ENCODE measurements at places on chromosomes 5 and 9.
A peak's percentile ranks its signal among the peaks of the same experiment; 100 is the strongest.

DNA sequence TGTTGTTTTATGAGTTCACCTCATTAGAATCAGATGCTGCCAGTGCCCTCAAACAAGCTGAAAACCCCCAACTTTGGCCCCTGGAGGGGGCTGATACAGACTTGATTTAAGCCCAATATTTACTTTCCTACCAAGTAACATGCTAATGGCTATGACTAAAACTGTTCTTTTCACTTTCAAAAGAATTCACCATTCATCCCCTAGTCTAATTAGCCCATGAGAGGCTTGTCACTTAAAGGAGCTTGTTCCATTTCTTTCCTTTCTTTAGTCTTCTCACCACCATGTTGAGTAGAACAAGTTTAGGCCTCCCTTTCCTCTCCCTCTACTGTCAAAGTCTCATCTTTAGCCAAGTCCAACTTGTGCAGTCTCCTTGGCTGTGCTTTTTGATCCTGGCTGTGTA, 50.4 kb downstream of the EPB41L4B start:
- DNase-seq = no peak

GRCh38 chr5:33712664-33713063, 179.1 kb downstream of the ADAMTS12 start:
- DNase-seq = no peak

- DNase-seq = no peak
Measured at GRCh38 chr9:133989625-133990365, 2.3 kb downstream of the VAV2 start.

DNA sequence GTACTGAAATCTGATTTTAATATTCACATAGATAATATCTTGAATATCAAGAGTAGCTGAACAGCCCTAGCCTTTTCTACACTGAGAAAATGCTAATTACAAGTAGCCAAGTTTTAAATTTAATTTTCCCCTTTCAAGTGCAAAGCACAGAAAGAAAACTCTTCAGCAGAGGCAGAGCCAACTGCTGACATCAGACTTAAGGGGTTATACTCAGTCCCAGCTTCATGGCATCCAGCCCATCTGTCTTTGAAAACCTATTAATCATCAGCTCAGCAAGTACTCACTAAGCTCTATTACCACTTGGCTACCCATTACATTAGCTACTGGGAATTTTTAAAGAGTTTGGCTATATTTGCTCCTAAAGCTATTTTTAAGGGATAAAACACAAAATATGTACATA, 220.5 kb downstream of the SLC12A2 start:
- no peak for DNase-seq

- DNase-seq = no peak
Measured at GRCh38 chr5:157747766-157748700, 4.5 kb downstream of the LSM11 start.

DNA sequence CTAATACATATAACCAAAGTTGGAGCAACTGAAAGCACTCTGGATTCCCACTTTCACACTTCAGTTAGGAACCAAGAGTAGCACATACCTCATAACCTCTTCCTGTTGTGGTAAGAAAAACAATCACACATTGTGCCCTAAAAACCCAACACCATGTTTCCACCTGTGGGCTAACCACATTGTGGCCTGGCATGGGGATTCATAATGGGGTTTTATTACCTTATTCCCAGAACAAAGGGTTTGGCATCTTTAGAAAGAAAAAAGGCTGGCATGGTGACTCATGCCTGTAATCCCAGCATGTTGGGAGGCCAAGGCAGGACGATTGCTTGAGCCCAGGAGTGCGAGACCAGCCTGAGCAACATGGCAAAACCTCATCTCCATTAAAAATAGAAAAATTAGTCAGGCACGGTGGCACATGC, 60.6 kb downstream of the HSD17B3 start:
- DNase-seq = no peak

DNA sequence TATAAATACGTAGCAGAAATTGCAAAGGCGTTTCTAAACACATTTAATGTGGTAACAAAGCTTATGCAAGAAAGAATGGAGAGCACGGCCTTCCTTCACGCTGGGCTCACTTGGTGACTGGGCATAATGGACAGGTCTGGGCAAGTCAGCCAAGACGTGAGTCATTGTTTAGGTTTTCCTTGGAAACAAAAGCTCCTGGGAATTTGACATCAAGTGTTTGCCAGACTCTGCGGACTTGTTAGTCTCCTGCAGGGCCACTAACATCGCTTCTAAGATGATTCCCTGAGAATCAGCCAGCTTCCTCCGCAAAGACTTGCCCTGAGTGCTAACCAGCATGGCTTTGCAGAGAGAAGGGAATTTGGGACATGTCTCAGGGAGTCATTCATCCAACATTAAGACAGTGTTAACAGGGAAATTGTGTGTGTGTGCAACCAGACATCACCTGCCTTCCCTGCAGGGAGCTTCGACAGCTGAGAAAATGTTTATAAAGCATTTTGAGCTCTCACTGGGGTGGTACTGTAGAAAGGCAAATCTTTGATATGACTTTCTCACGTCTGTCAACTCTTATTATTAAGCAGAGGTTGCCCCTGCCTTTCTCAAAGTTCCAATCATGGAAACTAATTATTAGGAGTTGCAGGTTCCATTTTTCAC, 182.5 kb downstream of the NTRK2 start:
- peak; percentile 87 for DNase-seq

GRCh38 chr5:127909066-127909465, 174.5 kb upstream of the SLC12A2 start:
- peak; percentile 51 for DNase-seq

DNA sequence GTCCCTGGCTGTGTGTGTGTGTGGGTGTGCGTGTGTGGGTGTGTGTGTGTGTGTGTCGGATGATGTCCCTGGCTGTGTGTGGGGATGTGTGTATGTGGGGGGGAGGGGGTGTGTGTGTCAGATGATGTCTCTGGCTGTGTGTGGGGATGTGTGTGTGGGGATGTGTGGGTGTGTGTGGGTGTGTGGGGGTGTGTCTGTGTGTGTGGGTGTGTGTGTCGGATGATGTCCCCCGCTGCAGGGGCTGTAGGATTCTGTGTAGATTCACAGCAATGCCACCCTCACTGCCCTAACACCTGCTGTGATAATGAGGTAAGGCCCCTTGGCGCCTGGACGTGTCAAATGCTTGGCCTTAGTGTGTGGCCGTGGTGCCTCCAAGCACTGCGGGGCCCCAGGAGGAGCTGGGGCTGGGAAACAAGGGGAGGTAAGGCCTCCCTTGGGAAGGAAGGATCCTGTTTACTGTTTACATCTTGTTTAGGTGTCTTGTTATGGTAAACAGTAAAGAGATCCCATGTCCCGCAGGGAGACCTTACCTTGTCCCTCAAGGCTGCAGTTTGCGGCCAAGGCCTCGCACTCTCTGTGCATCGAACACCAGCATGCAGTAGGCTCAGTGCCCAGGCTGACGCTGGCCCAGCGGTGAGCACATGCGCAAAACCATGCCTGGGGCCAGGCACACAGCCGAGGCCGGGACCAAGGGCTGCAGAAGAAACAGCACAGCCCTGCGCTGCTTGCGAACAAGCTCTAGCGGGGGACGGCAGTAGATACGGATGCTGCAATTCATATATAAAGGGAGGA, 24.1 kb downstream of the AHRR start:
- DNase-seq = no peak

DNA sequence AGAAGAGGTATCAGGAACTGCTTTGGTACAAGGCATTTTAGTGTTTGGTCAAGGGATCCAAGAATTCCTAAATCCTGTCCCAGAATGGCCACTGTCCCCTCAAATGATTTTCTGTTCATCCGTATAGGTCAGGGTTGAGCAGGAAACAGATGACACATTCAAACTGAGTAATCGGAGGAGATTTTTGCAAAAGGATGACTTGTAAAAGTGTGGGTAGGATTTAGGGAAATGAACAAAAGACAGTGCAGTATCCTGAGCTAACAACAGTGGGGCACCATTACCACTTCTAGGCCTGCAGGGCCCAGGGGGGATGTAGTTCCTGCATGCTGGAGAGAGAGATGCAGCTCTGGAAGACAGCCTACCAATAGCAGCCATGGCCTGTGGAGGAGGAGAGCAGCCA, 290.1 kb downstream of the ZSWIM6 start:
- no peak for DNase-seq

GRCh38 chr5:135340568-135340967, 58.5 kb downstream of the MACROH2A1 start:
- DNase-seq = no peak

DNA sequence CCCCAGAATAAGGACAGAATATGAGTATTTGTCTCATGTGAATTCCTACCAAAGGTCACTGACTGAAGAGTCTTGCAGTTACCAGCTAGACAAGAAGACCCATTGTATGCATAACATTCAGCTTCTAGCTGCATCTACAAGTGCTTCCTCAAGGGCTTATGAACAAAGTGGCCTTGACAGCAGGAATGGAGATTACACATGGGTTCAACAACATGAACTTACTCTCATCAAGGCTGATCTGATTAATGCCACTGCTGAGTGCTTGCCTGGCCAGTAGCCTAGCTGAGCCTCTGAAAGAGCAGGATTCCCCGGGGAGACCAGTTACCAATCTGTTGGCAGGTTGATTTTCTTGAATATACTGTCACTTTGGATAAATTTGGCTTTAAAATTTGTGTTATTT, 76.7 kb upstream of the CHD1 start:
- DNase-seq = no peak

DNA sequence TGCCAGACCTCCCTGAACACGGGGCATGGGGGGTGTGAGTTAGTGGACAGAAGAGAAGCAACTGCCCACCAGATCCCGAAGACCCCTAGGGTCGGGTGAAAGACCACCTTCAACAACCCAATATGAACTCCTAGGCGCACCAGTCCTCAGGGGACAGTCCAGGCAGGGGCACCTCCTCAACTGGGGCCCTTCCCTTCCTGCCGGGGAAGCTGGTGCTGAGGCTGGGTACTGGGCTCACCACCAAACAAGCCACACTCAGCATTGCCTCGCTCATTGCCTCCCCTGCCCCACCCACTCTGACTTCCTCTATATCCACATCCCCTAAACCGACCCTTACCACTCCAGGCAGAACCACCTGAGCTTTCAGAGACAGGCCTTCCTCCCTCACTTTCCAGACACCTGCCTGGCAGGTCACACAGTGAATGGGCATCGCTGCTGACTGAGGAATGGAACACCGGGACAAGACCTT, 42.5 kb downstream of the SEMA4D start:
- no peak for DNase-seq

- DNase-seq = no peak
Measured at GRCh38 chr5:154031937-154032489, 6.7 kb downstream of the FAM114A2 start.

GRCh38 chr9:87269296-87270176, 228.1 kb upstream of the DAPK1 start:
- no peak for DNase-seq

- DNase-seq = no peak
Measured at GRCh38 chr5:151420127-151420526, 27.3 kb upstream of the SLC36A1 start.

DNA sequence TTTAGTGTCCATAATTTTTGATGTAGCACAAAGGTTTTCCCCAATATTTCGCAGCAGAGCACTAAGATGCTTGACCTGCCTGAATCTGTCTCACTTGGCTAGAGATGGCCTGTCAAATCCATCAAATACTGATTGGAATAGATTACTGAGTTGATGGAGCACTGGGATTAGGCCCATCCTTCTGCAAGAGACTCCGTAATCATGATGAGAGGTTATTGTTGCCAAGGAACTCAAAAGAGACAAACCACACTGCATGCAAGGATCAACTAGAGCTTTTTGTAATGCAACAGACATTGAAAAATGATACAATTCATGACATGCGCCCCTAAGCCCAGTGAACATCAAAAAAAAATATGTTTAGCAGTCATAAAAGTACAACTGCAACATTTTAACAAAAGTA, 585.3 kb upstream of the GRAMD2B start:
- no peak for DNase-seq

DNA sequence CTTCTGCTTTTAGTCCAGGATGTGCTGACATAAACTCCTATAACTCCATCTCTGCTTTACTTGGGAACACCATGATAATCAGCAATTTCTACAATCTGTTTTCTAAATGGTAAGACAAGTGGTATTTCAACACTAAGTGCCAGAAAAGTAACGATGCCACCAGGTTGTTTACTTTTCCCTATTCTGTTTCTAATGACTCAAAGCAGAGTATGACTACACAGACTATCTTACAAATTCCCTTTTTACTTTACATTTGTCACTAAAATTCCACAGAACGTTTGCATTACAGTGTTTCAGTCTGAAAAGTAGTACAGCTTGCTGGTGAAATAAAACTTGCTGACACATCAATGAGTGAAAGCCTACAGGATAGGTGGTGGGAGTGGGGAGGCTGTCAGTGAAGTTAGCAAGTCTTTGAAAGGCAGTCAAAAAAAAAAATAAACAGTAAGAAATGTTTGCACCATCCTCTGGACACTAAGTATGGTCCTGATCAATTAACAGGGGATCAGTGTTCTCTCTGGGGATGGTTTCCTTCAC, 186.5 kb downstream of the LURAP1L start:
- no peak for DNase-seq

DNA sequence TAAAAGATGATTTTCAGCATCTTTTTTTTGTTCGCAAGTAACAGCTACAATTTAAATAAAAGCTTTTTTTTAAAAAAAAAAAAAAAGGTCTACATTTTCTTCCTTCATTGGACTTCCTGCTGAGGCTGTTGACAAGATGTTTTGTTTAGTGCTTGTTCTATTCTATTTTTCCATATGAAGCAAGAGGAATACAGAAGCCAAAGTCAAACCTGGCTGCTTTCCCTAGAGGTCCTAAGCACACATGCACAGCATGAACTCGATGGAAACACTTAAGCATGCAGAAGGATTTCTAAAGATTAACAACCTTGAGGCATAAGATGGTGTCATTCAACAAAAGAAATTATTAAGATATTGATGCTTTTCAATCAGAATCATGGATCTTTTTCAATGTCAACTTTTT, 105.1 kb downstream of the ADCY2 start:
- no peak for DNase-seq

DNA sequence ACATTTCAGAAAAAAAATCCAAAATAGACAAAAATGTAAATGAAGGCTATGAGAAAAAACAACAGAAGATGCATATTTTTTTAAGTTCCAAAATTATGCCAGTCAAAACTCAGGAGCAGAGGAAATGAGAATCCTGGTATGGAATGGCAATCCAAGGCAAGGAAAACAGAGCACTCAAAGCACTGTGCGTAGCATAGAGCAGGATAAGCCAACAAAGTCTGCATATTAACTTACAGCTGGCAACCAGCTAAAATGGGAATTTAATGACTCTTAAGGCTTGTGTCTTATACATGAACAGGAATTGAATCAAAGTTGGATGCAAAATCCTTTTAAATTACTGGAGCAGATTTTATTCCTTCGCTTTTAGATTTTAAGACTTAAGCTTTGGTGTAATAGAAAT, 203.5 kb upstream of the DAPK1 start:
- DNase-seq = no peak

GRCh38 chr9:100587375-100587774, 9.5 kb downstream of the CAVIN4 start:
- no peak for DNase-seq

DNA sequence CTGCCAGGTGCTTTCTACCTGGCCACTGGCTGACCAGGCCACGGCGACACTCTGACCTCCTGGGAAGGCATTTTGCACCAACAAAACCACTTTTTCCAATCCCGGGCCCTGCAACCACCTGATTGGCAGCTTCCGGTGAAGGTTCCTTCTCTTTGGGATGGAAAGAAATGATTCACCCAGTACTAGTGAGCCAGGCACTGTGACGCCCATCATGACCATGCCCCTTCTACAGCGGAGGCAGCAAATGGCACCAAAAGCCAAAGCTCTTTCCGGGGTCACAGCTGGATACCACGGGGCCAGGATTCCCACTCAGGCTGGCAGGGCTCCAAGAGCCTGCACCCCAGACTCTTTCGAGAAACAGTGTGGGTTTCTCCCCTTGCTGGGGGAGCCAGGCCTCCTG, 4.7 kb downstream of the NOTCH1 start:
- DNase-seq = no peak

GRCh38 chr5:72815580-72816283, 729 bp upstream of the TNPO1 start:
- no peak for DNase-seq
